ENCODE measurements at places on chromosomes 1 and 21. TPM values are rescaled to one million over a fixed set of nuclear protein-coding genes. Genes with fewer than 3 reads are reported as not detected.

DNA sequence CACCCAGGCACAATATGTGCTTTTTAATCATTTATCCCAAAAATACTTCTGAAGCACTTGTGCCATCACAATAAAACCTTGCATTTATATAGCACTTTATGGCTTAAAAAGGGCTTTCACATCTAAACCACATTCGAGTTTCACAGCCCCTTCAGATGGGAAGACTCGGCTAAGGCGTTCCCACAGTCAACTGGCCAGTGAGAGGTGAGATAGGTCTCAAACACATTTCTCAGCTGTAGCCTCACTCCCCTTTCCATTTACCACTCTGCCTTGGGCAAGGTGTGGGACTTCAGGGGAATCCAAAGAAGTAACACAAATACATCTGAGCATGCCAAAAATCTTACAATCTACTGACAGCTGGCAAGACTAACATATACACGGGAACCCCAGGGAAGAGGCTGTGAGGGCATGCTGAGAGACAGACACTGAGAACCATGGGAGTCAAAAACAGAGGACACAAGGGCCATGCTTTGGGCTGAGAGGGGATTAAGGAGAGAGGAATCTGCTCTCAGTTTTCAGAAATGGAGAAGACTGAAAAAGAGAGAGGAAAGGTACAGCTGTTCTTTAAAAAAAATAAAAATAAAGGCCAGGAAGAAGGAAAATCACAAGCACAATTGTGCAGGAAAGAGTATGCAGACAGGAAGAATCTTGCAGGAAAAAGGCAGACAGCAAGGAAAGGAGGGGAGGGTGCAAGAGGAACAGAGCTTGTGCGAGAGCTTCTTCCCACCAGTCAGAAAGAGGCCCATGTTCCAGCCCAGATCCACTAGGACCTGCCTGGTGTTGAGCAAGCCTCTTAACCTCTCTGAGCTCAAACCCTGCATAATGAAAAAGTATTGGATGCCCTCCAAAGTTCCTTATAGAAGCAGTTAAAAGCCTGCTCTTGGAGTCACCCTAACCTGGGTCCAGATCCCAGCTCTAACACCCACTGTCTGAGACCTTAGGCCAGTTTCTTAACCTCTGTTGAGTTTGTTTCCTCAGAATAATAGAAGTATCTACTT, 73.5 kb downstream of the JAK1 start:
- no peak for ATAC-seq

- ATAC-seq, result peak; percentile 67
These were observed 4.9 kb upstream of the POFUT2 start for GRCh38 chr21:45292399-45293219.

DNA sequence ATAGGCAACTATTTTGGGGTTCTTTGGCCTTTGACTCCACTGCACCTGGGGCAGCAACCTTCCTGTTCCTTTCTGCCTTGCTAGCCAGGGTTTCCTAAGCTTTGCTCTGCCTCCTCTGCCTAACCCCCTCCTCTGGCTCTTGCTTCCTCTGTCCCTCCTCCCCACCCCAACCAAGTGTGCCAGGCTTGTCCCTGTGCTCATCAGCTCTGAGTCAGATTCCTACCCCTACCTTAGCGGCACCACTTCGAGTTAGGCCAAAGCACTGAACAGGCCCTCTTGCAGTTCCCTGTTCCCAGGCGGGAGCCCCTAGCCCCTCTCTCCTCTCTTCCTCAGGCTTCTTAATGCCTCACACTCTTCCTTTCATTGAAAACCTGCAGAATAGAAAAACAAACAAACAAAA, 74.8 kb upstream of the HAO2 start:
- ATAC-seq, result no peak

DNA sequence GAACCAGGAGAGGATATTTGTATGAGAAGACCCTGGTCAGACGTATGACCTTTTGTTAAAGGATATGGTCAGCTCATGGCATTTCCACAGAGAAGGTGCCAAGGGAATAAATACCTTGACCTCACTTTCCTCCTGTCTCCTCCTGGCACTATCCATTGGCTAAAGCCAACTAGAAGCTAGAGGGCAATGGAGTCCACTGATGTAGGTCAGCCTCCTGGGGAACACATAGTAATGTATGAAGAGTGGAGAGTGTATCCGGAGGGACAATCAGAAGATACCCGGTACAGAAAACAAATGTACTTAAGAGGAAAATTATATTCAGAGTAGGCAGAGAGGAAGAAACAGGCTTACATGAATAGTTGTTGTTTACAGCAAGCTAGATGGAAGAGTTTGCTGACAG, 698 bp upstream of the NTMT2 start:
- ATAC-seq, result no peak

DNA sequence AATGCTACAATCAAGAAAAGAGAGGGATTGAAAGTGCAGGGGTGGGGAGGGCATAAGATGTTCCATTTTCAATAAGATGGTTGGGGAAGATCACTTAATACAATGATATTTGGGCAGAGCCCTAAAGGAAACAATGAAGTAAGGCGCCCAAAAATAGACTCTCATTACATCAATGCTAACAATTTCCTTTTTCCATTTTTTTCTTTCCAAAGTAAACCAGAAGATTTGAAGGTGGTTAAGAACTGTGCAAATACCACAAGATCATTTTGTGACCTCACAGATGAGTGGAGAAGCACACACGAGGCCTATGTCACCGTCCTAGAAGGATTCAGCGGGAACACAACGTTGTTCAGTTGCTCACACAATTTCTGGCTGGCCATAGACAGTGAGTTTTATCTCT, 16.8 kb downstream of the IFNAR2 start:
- ATAC-seq, result no peak

- no peak for ATAC-seq
These were observed 172.8 kb upstream of the CACNA1E start for GRCh38 chr1:181310560-181310959.

DNA sequence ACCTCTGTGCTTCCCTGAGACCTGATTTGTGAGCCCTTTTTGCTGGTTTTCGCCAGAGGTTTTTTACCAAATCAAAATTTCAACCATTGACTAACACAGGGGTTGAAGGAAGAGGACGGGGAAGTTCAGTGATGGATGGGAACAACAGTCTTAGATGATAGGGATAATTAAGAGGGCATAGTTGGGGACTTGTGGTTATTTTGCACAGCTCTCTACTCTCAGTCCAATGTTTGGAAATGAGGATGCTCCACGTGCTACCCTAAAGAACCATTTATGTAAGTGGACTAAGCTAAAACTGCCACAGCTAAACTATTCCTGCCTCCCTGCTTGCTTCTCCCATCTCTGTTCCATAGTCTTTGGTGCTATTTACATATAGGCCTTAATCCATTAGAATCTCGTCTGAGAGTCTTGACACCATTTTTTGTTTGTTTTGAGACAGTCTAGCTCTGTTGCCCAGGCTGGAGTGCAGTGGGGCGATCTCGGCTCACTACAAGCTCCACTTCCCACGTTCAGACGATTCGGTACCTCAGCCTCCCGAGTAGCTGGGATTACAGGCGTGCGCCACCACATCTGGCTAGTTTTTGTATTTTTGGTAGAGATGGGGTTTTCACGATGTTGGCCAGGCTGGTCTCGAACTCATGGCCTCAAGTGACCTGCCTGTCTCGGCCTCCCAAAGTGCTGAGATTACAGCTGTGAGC, 684 bp upstream of the MCL1 start:
- ATAC-seq, result no peak

DNA sequence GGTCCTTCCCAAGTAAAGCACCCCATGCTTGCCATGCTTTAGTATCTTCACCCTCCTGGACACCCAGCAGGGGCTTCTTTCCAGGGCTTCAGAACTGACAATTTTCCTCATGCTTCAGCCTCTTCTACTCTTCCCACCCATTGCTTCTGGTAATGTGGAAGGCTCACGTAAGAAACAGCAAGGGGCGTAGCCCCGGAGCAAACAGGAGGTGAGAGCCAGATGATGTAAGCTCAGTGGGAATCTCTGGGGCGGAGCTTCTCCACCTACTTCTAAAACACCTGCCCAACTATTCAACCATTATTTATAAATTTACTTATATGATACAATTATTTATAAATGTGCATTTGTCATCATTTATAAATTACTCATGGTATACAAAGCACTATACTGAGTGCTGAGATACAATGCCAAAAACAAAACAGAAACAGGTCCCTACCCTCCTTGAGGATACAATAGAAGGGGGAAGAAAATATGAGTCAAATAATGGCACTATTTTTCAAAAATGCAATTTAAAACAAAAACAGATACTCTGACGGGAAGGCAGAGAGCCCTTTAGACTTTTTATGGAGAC, 140.1 kb upstream of the CAMK1G start:
- ATAC-seq, result no peak

GRCh38 chr1:212034516-212035122, 738 bp downstream of the INTS7 start:
- ATAC-seq, result no peak

DNA sequence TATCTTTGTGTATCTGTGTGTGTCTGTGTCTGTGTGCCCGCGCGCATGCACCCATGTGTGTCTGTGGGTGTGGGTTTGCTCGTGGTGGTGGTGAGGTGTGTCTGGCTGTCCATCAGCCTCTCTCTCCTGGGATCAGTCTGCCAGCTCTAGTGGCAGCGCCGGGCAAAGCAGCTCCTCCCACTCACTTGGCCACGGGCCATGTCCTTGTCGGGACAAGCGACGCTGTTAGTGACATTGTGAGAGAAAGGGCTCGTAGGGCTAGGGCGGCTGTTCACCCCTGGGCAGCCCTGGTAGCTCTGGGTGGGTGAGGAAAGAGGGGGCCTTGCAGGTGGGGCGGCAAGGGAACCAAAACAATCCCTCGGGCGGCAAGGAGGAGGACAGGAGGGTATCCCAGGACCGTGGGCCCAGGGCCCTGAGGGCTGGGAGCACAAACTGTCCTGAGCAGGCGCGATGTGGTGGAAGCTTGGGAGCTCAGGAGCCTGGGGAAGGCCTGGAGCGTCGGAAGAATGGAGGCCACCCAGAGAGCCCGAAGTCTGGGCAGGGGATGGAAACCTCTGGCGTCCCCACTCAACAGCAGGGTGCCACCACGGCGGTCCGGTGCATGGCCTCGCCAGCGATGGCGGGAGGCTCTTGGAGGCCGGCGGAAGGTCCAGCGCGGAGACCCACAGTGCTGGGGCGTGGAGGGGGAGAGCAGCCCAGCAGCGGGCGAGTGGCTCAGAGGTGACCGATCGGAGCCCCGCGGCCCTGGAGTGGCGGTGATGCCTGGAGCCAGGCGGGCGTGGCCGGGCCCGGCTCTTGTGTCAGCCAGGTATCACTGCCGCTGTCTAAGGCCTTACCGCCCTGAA, 140.5 kb downstream of the LIPI start:
- no peak for ATAC-seq

DNA sequence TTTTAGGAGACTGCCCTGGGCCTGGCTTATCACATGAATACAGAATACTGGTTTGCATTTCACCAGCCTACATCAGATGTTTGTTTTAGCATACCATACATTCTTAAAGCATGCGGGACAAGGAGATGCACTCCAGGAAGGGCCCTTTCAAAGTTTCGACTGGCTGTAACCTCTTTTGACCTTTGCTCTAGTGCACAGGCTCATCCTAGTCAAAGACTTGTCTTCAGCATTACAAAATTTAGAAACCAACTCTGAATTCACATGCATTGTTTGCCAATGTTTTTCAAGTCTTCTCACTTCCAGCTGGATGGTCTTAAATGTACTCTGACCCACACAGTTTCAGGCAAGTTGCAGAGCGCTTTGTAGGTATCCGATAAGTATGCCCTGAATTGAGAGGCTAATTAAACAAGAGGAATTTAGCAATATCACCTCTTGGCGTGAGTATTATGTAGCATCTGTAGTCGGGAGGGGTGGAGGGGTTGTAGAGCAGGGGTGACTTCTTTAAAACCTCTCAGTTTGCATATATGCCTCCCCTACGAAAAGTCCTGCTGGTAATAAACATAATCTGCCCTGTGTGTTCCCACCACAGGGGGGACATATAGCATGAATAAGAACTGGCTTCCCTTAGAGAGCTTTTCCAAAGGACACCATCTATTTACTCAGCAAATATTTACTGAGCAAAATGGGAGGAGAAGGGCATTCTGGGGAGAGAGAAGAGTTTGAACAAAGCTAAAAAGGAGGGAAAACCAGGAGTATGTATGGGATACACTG, 24.4 kb upstream of the AHCYL1 start:
- ATAC-seq, result no peak

DNA sequence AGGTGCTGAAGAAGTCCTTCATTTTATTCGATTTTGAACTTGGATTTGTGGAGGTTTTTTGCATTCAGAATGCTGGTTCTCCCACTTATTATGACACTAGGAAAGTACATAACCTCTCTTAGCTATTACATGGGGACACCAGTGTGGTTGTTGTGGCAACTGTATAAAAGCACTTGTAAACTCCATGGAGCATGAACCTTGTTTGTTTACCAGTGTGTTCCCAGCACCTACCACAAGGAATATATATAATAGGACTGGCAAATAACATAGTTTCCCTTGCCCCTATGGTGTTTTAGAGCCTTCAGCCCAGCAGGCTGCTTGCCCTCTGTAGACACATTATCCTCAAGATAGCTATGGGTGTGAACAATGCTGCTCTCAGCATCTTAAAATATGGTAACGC, 43.1 kb downstream of the RASSF5 start:
- no peak for ATAC-seq

DNA sequence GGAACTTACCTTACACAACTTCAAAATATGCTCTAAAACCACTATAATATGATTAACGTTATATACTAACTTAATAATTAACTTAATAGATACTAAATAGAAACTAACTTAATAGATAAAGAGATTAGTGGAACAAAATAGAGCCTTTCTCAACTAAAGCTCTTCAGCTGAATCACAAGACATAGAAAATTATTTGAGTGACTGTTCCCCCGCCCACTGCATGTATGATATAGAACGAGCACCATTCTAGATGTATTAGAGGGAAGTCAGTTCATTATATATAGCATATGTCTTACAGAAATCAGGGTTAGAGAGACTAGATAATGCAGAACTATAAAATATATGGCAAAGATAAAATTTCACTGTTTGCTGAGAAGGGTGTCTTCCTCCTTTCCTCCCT, 16.3 kb downstream of the LYPLAL1 start:
- ATAC-seq, result no peak

DNA sequence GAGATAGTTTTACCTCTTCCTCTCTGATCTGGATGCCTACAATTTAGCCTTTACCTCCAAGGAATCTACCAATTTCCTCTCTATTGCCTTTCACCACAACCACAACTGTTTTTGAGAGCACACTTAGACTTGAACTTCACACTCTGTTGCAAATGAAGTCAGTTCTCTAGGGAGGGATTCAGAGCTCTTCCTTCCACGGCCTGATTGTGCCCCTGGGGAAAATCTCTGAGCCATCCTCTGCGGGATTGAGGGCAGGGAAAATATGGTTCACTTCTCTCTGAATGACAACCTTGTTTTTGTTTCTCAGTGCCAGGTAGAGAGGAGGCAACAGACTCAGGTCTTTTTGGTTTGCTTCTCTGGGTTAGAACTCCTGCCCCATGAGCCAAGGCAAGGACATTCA, 35.4 kb upstream of the BCL10 start:
- ATAC-seq, result no peak

Gene OR2L8
- not detected for total RNA-seq

Gene OR6K3
- not detected for total RNA-seq

Gene PRPF38A
- total RNA-seq, result 63.1 TPM

Gene LINGO4
- 4.0 TPM for total RNA-seq

Gene C4BPA
- not detected for total RNA-seq

Gene TGFB2
- not detected for total RNA-seq

Gene GCSAML
- 1.1 TPM for total RNA-seq

Gene TCHHL1
- not detected for total RNA-seq

Gene HCN3
- 6.0 TPM for total RNA-seq

Gene KCNH1
- total RNA-seq, result not detected

Gene SMIM1
- 1.5 TPM for total RNA-seq
